ENCODE measurements at places on chromosomes 11 and 22.

GRCh38 chr11:102568851-102569250 lies 38.3 kb upstream of the MMP7 start:
- no peak for DNase-seq

DNA sequence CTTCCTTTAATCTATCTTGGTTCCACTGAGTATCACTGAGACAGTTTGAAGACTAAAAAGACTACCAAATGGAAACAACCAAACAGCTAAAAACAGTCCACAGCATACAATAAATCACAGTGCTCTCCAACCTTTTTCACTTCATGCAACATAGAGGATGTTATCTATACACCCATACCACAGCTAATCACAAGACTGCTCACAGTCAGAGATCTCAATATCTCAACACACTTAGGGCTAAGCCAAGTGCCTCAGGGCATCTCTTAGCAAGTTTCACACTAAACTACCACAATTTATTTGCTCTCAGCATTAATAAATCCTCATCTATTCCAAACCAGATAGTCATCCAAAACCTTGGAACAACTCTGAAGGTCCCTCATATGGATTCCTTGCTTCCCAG lies 129.4 kb downstream of the SBF2 start:
- no peak for DNase-seq

DNA sequence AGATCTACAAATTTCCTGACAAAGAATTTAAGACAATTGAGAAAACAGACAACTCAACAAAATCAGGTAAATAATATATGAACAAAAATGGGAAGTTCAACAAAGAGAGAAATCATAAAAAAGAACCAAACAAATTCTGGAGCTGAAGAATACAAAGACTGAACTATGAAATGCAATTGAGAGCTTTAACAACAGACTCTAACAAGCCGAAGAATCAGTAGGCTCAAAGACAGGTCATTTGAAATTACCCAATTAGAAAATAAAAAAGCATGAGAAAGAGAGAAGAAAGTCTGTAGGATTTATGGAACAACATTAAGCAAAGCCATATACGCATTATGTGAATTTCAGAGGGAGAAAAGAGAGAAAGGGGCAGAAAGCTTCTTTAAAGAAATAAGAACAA lies 72.8 kb downstream of the TBC1D22A start:
- no peak for DNase-seq

DNA sequence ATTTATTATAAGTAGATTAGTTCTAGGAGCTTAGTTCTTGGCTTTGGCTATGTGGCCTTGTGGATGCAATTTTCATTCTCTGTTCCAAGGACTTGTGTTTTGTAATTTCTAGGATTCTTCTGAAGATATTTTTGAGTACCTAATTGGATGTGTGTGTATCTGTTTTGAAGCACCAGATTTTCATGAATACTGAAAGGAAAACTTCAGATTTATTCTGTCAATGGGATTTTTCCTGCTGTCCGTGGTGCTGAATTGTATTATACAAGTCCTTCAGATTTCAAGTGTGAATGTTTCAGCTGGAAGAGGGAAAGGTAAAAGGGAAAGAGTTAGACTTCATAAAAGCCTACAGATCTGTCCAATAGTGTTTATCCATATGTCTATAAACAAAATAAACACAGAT lies 18.2 kb upstream of the SYN3 start:
- DNase-seq: no peak

GRCh38 chr22:27685970-27686369 lies 115.6 kb downstream of the MN1 start:
- DNase-seq: no peak

DNA sequence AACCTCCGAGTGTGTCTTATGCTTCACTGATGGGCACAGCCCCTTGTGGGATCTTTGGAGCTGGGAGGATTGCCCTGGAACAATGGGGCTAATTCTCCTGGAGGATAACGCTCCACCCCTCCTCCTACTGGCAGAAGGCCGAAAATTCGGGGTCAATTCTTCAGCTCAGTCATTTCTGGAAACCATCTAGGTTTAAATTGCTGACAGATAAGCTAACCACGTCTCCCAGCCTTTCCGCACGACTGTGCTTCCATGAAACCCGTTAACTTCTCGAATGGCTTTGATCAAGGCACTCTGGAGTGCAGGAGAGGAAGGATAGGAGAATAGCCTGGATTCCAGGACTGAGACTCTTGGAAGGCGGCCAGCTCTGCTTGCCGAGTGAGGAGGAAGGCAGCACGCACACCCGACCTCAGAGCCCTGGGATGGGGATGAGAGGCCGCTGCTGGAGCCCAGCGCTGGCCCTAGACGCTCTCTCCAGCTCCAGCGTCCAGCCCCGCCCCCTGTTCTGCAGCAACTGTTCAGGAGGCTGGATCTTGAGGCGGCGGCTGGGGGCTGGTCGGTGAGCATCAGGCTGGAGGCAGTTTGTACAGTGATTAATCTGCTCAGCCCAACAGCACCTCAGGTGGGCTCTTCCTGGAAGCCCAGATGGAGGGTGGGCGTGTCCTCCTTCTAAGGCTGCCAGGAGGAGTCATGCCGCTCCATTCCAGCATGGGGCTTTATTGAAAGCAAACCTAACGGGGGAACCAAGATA lies 176.7 kb upstream of the NCAM1 start:
- DNase-seq: no peak

GRCh38 chr22:22694106-22694505 lies 49.7 kb downstream of the GGTLC2 start:
- DNase-seq: no peak

DNA sequence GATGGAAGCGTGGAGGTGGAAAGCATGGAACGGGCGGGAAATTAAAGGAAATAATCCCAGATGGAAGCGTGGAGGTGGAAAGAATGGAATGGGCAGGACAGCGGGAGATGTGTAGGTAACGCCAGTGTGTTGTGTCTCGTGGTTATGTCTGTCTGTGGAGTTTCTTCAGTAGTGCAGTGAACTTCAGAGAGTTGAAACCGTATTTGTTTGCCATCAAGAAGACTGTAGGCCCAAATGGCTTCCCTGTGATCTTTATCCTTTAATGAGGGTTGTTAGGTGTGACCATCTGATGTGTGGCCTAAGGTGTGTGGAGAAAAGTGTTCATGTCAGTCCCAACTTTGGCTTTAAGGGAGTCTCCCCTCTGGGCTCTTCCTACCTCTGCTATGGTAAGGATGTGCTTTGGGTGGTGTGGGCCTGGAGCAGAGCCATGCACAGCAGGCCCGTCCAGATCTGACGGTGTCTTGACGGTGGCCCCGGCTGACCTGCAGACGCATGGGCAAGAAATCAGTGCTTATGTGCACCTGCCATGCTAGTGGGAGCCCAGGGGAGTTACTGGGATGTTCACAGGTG lies 39.6 kb downstream of the AP2A2 start:
- DNase-seq: no peak
